ENCODE measurements at places on chromosomes 1 and 21.

GRCh38 chr1:44696789-44697345, 22.4 kb downstream of the ARMH1 start:
- no peak for DNase-seq

DNA sequence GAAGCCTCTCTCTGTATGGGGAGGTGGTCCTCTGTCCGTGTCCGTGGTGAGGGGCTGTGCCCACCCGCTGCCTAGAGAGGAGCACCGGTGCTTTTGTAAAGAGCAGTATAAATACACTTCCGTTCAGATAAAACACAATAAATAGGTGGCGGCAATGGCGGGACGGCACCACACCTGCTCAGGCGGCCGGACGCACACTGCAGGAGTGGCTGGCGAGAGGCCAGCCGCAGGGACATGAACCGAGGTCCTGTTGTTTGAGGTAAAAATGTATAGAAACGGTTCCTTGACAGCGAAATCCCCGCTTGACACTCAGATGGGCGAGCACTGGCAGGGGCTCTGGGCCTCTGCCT, 40.8 kb downstream of the KRTAP10-1 start:
- no peak for DNase-seq

- no peak for DNase-seq
Measured at GRCh38 chr1:226942392-226942791, 2.3 kb downstream of the COQ8A start.

DNA sequence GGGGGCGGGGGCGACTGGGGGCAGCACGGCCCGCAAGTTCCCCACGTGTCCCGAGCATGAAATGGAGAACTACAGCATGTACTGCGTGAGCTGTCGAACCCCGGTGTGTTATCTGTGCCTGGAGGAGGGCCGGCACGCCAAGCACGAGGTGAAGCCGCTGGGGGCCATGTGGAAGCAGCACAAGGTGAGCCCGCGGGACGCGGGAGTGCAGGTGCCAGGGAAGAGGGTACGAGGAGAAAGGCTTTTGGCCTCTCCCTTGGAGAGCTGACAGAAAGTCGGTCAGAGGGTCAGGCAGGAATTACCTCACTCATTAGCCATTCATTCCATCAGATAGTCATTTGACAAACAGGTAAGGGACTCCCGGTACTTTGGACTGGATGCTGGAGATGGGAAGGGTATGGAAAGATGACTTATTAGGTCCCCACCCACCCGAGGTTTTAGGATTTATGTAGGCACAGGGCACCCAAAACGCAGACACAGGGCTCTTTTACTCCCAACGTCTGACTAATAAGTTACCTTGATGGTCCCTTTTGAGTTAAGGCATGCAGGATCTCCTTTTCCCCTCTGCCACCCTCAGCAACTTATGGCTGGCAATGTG, 2.1 kb downstream of the TRIM67 start:
- DNase-seq, result no peak

DNA sequence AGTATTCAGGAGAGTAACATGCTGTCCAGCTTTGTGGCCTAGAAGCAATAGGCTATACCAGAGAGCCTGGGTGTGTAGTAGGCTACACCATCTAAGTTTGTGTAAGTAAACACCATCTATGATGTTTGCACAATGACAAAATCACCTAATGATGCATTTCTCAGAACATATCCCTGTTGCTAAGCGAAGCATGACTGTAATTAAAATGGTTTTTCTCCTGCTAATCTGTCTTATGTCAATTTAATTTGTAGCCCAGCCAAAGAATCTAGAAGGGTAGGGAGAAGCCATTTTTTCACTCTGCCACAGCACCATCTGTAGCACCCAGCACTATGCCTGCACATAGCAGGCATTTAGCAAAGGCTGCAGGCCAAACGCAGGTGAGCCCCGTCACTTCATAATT, 2.0 kb upstream of the TTC24 start:
- DNase-seq, result no peak

DNA sequence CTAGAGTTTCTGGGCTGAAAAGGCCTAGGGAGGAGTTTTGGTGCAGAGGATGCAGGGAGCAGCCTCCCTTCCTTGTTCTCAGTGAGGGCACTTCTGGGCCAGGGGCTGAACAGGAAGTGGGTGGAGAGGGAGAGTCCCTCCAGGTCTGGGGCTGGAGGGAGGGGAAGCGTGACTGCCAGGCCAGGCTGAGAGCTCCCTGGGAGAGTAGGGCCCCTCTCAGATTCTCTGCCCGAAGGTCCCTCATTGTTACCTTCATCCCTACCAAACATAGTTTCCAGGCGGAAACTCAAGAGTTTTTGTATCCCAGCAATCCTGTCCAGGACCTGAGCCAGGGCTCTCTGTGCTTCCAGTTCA, 36.8 kb downstream of the CITED4 start:
- DNase-seq, result no peak

DNA sequence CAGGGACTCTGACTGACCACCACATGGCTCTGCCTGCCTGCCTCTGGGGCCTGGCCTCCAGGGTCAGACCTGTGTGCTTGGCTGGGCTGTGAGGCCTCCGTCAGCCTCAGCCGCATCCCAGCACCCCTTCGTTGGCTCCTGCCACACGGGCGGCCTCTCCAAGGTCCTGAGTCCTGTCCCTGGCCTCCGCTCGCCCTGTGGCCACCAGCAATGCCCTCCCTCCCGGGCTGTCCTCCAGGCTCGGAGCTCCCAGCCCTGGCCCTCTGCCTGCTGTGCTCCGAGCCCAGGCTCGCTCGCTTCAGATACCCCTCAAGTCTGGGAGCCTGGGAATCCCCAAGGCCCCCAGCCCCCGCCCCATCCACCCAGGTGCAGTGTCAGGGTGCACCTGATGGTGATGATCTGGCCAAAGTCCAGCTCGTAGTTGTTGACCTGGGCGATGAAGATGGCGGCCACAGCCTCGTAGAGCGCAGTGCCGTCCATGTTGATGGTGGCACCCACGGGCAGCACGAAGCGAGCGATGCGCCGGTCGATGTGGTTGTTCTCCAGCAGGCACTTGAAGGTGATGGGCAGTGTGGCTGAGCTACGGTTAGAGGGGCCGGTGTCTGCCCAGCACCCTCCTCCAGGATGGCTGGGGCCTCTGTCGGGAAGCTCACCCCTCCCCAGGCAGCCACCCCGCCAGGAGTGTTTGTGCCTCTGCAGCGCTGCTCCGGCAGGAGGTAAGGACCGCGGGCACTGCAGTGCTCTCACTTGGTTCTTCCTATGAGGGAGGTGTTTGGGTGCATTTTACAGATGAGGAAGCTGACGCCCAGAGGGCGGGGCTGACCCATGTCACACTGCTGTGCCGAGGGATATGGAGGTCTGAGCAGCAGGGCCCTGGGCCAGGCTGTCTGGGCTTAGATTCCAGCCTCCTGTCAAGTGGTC, 28.5 kb downstream of the PODN start:
- DNase-seq, result no peak

DNA sequence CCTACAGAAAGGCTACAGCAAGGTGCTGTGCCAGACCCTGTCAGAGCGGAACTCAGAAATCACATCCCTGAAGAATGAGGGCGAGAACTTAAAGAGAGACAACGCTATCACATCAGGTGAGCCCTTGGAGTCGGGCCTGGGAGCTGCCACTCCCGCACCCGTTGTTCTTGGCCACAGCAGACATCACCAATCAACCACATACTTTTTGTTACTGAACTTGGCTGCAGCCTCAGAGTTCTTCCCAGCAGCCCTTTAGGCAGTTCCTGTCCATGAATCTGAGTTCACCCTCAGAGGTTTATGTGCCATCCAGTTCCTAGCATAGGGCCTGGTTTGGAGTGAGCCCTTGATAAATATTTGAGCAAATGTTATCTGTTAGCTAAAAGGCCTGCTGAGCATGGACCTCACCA, 61.6 kb downstream of the FHAD1 start:
- DNase-seq, result no peak

DNA sequence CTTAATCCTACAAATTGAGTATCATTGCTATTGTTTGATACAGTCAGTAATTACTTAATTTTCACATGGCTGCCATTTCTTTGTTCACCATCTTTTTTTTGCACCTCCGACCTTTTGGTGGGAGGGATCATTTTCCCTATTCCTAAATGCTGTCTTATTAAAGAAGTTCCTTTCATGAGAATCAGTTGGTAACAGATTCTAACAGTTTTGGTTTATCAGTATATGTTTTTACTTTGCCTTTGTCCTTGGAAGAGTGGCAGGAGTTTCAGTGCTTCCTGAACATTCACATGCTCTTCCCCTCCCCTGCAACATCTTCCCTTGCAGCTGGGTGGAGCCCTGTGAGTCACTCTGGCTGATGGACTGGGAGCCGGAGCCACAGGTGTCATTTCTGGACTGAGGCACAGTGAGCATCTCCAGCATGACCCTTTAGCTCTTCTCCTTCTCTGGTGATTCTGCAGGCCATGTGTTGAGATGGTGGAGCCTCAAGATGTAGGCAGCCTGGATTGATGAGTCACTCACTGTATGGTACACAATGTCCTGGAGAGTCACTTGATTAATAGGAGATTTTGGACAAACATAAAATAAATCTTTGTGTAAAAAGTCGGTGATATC, 217.7 kb downstream of the URB2 start:
- peak; percentile 43 for DNase-seq

- DNase-seq, result no peak
Measured at GRCh38 chr1:82818586-82818985, 1017.9 kb downstream of the ADGRL2 start.

DNA sequence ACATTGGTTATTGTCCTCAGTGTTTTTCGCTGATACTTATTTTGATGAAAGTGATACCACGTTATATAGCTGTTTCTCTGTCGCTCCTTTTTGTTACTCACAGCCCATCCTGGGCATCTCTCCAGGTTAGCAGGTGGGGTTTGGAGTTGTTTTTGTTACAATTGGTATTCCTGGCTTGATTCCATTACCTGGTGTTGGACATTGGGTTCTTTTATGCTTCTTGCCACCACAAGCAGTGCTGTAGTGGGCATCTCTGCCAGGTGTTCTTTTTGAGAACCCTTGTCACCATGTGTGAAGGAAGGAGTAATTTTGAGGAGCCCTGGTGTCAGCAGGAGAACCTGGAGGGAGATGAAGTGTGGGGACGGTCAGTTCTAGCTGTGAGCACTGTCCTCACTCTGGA, 47.5 kb upstream of the PWP2 start:
- DNase-seq, result no peak

DNA sequence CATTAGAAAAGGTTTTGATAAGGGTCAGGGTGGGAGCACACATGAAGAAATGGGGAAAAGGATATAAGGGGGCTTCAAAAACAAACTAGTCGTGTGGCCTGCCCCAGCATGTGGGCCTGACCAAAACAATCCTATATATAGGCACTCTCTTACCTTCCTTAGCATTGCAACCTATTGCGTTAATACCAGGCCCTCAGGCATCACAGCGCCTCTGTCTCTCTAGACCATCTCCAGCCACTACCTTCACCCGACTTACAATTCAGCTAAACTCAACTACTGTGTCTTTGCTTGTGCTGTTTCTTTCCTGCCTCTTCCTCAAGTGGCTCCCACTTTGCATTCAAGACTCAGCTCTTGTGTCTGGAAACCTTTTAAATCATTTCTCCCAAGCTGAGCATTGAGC, 47.0 kb upstream of the GJA5 start:
- DNase-seq, result no peak

DNA sequence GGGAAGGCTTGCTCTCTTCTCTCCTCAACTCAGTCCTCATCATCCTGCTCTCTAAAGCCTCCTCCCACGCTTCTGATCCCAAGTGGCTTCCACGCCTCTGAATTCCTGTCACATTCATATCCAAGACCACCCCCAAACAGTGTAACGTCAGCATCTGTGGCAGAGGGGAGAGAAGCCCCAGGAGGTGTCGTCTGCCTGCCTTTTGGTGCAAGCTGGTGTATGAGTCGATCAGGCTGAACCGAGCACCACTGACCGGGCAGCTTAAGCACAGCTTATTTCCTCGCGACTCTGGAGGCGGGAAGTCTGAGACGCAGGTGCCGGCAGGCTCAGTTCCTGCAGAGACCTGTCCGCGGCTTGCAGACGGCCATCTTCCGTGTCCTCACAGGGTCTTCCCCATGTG, 123.8 kb upstream of the RAB4A start:
- DNase-seq, result no peak

DNA sequence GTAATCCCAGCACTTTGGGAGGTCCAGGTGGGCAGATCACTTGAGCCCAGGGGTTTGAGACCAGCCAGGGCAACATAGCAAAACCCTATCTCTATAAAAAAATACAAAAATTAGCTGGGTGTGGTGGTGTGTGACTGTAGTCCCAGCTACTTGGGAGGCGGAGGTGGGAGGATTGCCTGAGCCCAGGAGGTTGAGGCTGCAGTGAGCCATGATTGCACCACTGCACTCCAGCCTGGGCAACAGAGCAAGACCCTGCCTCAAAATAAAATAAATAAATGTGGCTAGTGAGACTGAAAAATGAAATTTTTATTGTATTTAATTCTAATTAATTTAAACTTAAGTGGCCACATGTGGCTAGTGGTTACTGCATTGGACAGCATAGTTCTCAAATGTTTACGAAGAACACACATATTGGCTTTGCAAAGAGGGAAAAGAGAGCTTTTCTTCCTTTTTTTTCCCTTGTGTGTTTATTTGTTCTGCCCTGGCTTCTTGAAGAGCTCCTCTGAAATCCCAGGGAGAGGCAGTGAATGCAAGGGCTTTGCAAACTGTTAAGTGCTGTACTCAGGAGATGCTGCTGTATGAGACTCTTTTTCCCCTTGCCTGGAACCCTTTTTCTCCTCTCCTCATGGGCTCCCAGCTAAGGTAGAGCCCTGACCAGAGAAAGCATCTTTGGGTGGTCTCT, 59.0 kb upstream of the RPL11 start:
- no peak for DNase-seq

- DNase-seq, result no peak
Measured at GRCh38 chr1:35876988-35877387, 6.0 kb upstream of the AGO1 start.

DNA sequence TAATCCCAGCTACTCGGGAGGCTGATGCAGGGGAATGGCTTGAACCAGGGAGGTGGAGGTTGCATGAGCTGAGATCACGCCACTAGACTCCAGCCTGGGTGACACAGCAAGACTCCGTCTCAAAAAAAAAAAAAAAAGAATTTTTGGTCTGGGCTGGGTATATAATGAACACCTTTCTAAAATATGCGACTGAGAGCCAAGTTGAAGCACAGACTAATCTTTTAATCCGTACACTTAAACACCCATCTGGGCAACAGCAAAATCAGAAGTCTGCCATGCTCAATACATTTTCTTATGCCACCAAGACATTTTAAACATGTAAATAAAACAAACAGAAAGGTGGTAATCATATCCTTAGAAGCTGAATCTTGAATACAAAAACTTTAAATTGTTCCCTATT, 31.6 kb upstream of the ABCB10 start:
- no peak for DNase-seq
